Uterus (tissue), 4 donors: ENCODE measurements at places on chromosomes 3 and 15. TPM values are rescaled to one million over a fixed set of nuclear protein-coding genes. Genes with fewer than 3 reads are reported as not detected.

GRCh38 chr3:39937315-39937714, 127.9 kb downstream of the MYRIP start:
- H3K36me3 ChIP-seq: no peaks in the 10 kb centered on the region
- no peaks in the 10 kb centered on the region for H3K27me3 ChIP-seq
- H3K4me3 ChIP-seq: no peak overlapping the region
- no peaks in the 10 kb centered on the region for H3K4me1 ChIP-seq

GRCh38 chr3:178536211-178537079, at the start of gene KCNMB2:
TSS of gene KCNMB2 (plus strand) at chr3:178536436.
- H3K27ac ChIP-seq: peak within 1 kb of the TSS; percentile 2
- no peak for DNase-seq
- H3K27me3 ChIP-seq: no peaks in the 10 kb centered on the region
- H3K36me3 ChIP-seq: no peaks in the 10 kb centered on the region
- H3K4me3 ChIP-seq: peak within 1 kb of the TSS; percentile 42

DNA sequence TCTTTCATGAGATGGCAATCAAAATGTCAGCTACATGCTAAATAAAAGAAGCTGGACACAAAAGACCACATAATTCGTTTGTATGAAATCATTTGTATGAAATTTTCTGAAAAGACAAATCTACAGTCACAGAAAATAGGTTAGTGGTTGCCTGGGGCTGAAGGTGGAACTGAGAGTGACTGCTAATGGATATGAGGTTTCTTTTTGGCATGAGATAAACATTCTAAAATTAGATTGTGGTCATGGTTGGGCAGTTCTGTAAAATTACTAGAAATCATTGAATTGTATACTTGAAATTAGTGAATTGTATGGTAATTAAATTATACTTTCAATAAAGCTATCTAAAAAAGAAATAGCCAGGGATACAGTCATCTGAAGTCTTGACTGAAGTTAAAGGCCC, 2.7 kb upstream of the DMXL2 start:
- no peak overlapping the region for H3K4me3 ChIP-seq
- no peaks in the 10 kb centered on the region for H3K27me3 ChIP-seq
- H3K4me1 ChIP-seq: no peaks in the 10 kb centered on the region
- no peak for DNase-seq

DNA sequence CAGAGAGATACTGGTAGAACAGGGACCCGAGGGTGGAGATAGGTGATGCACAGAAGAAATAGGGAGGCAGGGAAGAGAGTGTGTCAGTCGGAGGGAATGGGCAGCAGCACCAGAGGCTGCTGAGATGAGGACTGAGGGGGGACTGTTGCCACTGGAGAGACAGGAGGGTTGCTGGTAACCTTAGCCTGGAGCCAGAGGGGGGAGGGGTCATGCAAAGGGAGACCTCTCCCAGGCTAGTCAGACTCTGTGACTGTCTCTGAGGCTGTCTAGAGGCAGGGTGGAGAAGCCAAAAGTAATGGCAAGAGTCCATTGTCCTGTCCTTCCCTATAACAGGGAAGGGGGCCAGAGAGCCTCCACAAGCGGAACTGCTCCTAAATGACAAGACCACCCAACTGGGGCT, 2.1 kb upstream of the DLEC1 start:
- H3K4me3 ChIP-seq: no peak overlapping the region
- H3K4me1 ChIP-seq: peaks cover 4% of the 10 kb centered on the region
- no peaks in the 10 kb centered on the region for H3K27me3 ChIP-seq
- H3K27ac ChIP-seq: no peak overlapping the region

GRCh38 chr15:41878355-41878699, 15.5 kb downstream of the SPTBN5 start:
- no peak overlapping the region for H3K4me3 ChIP-seq
- DNase-seq: no peak
- no peaks in the 10 kb centered on the region for H3K27me3 ChIP-seq
- H3K27ac ChIP-seq: no peak overlapping the region
- H3K4me1 ChIP-seq: no peaks in the 10 kb centered on the region

GRCh38 chr3:41907330-41908073, 54.4 kb downstream of the ULK4 start:
- no peaks in the 10 kb centered on the region for H3K36me3 ChIP-seq
- H3K27me3 ChIP-seq: no peaks in the 10 kb centered on the region

- H3K4me1 ChIP-seq: no peaks in the 10 kb centered on the region
- no peaks in the 10 kb centered on the region for H3K27me3 ChIP-seq
- no peak for DNase-seq
- no peaks in the 10 kb centered on the region for H3K36me3 ChIP-seq
- no peak overlapping the region for H3K4me3 ChIP-seq
- H3K27ac ChIP-seq: no peak overlapping the region
Measured at GRCh38 chr15:86557018-86557550, 477.4 kb downstream of the AGBL1 start.

DNA sequence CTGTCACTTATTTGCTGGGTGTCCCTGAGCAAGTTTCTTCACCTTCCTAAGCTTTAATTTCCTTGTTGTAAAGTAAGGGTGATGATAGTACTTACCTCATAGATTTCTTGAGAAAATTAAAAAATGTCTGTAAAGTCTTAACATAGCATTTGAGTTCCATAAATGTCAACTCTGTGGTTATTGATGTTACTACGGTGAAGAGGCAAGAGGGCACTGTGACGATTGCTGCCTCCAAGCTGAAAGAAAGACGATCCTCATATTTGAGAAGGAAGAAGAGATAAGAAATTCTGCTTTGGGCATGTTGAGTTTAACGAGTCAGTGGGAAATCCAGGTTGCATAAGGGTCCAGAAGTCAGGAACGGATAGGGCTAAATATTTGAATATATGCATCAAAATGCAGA, 240.8 kb upstream of the ZPLD1 start:
- no peaks in the 10 kb centered on the region for H3K27me3 ChIP-seq
- no peak overlapping the region for H3K4me3 ChIP-seq
- no peak for DNase-seq
- no peaks in the 10 kb centered on the region for H3K36me3 ChIP-seq
- no peak overlapping the region for H3K27ac ChIP-seq

DNA sequence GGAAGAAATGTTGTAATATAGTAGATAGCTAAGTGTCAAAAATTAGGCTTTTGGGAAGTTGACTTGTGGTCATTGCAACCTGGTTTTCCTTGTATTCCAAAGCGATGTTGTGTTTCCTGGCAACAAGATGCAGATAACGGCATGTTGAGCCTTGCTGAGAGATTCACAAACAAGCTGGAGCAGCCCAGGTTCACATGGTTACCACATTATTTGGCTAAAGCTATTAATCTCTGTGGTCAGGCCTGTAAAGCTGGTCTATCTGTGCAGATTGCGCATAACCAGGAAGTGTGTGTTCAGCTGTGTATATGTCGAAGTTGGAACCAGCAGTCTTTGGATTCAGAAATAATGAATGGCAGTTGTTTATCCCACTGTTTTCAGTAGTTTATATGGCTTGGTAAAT, 6.6 kb downstream of the TIPARP start:
- H3K27me3 ChIP-seq: no peaks in the 10 kb centered on the region
- peaks cover 7% of the 10 kb centered on the region for H3K4me1 ChIP-seq
- DNase-seq: peak; percentile 49
- no peaks in the 10 kb centered on the region for H3K36me3 ChIP-seq
- no peak overlapping the region for H3K4me3 ChIP-seq

- no peak overlapping the region for H3K27ac ChIP-seq
- H3K36me3 ChIP-seq: no peaks in the 10 kb centered on the region
- no peak overlapping the region for H3K4me3 ChIP-seq
- no peak for DNase-seq
- H3K27me3 ChIP-seq: no peaks in the 10 kb centered on the region
Measured at GRCh38 chr3:142007710-142008399, 131.4 kb downstream of the ATP1B3 start.

DNA sequence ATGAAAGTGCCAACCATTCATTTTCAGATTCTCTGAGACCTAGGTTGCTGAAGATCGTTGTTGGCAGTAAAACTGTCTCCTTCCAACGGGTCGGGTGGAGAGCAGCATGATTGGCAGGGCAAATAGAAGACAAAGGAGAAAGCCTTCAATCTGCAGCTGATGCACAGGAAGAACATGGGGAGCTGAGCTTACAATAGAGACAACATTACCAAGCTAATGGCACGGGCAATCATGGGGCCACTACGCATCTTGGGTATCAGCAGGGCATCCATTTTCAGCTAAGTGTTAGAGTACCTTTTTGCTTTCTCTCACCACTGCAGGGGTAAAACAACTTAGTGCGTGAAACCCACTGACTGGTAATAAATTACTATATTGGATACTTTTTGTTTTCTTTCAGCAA, 114.8 kb downstream of the WDR72 start:
- H3K4me3 ChIP-seq: no peak overlapping the region
- no peaks in the 10 kb centered on the region for H3K36me3 ChIP-seq
- no peaks in the 10 kb centered on the region for H3K4me1 ChIP-seq

- H3K27ac ChIP-seq: no peak overlapping the region
- no peaks in the 10 kb centered on the region for H3K36me3 ChIP-seq
- no peak for DNase-seq
- H3K4me1 ChIP-seq: no peaks in the 10 kb centered on the region
- no peaks in the 10 kb centered on the region for H3K27me3 ChIP-seq
- H3K4me3 ChIP-seq: no peak overlapping the region
Measured at GRCh38 chr15:37524601-37525000, 409.8 kb upstream of the TMCO5A start.

Gene SQOR
- 11.7 TPM for total RNA-seq

Gene GYG1
- 37.4 TPM for total RNA-seq

Gene GJD2
- total RNA-seq: not detected

Gene MINAR1
- total RNA-seq: 1.5 TPM

Gene KCNMB3
- 6.2 TPM for total RNA-seq

Gene PATL2
- total RNA-seq: 2.0 TPM

Gene SPINT1
- 2.3 TPM for total RNA-seq

Gene TCAIM
- total RNA-seq: 38.7 TPM

Gene IGSF10
- total RNA-seq: 3.5 TPM
